ENCODE measurements at places on chromosomes 4 and X.

- no peak for DNase-seq
Measured at GRCh38 chr4:43148481-43148880, 256.0 kb downstream of the GRXCR1 start.

DNA sequence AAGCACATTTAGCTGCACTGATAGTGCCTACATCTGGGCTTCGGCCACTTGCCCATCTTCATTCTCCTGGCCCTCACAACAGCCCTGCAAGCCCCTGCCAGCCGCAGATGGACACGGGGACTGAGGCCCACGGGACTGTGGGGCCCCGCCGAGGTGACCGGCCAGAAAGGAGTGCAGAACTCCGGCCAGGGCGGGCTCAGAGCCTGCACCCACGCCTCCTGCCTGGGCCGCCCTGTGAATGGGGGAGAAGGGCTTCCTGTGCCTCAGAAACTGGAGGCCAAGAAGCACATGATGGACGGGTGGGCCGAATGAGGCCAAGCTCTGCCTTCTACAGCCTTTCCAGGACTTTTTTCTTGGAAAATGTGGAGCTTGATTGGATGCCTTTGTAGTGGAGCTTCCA, 35.7 kb upstream of the HGFAC start:
- DNase-seq: no peak

DNA sequence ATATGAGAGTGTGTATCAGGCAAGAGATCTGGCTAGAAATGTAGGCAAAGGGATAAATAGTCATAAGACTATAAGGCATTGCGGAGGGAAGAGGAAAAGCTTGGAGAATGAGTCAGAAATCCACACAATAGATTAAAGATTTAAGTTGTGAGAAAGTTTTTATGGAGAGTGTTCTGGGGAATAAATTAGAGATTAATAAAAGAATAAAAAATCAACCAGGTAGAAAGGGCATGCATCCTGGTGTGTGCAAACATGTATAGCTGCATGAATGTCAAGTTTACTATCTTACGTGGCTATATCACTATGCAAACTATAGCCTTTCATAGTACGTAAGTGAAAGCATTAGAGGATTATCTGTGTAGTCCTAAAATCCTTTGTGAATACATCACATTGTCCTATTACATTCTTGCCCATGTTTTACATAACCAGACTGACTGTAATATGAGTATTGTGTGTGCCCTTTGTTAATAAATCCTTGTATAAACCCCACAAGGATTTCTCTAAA, 36.9 kb downstream of the SNCA start:
- DNase-seq: no peak

GRCh38 chr4:37740546-37740945, 54.4 kb upstream of the RELL1 start:
- DNase-seq: no peak

DNA sequence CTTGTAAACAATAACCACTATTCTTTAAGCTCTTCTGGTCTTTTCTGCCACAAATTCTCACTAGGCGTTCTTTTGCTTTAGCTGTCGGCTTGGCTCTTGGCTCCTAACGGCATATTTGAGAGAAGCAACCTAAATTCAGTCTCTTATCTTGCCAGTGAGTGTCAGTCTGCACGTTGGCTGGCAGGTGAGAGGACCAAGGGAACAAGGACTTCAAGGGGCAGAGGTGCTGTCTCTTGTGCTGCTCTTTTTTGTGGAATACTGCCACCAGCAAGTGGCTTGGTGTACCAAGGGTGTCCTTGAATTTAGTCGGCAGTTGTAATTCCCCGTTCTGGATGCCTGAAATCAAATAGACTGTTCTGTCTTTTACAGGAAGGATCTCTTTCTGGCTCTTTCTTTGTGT, 77.8 kb upstream of the SLC4A4 start:
- no peak for DNase-seq

DNA sequence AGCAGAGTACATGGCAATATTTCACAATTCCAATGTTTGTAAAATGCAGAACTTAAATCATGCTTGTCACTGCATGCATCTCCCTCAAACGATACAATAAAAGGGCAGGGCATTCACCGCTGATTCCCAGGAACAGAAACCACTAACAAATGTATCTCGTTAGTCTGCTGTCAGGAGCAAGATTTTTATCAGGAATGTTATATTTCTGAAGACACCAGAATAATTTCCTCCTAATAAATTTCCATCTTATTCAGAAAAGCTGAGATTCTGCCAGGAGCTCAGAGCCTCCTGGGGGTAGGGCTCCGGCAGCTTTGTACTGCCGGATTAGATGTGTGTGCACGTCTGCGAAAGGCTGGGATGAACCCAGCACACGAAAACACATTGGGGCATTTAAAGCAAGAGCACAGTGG, 54.0 kb upstream of the LDB2 start:
- no peak for DNase-seq

- no peak for DNase-seq
Measured at GRCh38 chrX:281166-281999, at the start of gene PLCXD1. Gene PLCXD1 (plus strand): TSS chrX:281381. CDS start chrX:284188, 2,807 bp downstream.

- no peak for DNase-seq
Measured at GRCh38 chr4:71187404-71188155, 151.2 kb upstream of the SLC4A4 start.

GRCh38 chr4:88533088-88533790, 9.7 kb upstream of the PYURF start:
- no peak for DNase-seq

DNA sequence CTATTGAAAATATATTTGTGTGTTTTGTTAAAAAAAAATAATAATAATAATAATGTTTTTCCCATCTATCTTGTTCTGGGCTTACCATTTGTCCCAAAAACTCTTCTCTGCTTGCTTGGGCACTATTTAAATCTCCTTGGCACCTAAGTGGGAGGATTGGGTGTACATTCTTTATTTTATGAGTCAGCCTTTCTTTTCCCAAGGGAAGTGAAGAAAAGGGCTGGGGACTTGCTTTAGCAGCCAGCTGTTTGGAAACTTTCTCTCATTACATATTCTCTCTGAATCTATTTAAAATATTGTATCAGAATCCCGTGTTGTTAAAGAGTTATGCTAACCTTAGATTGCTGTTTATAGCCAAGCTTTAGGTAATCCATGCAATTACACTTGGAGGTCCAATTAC, 2332.4 kb downstream of the ARAP2 start:
- no peak for DNase-seq

GRCh38 chr4:85369703-85370380, 105.1 kb upstream of the ARHGAP24 start:
- DNase-seq: no peak

DNA sequence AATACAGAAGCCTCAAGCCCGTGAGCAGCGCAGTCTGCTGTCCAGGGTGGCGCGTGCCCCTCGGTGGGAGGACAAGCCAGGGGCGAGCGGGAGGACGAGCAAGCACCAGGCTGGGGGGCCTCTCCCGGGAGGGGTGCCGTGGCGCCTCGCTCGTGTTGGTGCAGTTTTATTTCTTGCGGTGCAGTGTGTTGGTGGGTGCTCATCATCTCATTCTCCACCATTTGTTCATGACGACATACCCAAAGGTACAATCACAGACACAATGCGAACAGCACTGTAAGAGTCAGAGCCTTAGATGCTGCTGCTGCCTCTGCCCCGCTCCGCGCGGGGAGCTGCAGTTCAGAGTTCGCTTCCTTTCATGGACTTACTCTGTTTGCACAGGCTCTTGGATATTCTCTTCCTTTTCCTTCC, 30.3 kb downstream of the RGS12 start:
- no peak for DNase-seq

- no peak for DNase-seq
Measured at GRCh38 chrX:72536542-72536941, 36.1 kb downstream of the HDAC8 start.

- no peak for DNase-seq
Measured at GRCh38 chrX:41352329-41352838, 18.4 kb downstream of the DDX3X start.

DNA sequence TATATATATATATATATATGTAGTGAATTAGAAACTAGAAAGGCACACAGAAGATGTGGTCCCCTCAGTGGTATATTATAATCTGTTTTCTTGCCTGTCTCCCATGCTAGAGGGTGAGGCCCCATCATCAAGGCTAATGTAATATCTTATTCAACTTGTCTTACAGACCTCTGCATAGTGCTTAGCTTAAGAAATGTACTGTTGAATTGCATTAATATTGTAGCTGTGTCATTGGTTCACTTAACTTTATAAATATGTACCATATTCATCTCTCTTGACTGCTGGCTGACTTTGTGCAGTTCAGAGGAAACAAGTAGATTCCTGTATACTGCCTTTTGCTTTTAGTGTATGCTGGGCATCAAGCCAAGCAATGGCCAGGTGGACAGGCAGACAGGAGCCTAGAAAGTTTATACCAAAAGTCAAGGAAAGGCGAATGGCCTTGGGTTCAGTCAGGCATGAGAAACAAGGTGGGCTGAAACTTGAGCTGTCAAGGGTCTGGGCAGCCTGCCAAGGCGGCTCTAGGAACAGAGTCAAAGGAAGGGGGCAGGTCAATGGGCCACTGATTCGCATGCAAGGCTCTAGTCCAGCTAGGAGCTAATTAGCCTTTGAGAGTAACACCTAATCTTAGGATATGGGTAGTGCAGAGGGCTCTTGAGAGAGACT, 78.8 kb upstream of the LEF1 start:
- DNase-seq: no peak

DNA sequence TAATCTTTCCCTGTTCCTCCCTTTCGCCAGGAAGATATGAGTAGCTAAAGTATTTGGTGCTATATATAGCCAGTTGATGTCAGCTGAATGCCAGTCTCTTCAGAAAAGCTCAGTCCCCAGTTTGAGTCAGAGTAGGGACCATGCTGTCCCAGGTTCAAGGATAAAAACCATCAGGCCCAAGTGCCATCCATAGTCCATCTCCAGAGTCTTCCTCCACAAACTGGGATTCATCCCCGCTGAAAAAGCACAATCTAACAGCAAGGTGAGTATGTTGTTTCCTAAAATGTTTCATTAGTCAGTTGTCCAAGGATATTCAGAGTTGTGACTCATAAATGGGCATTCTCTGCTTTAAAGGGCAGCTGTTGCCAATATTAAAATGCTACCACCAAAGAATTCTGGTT, at the start of gene MYOZ2:
Gene MYOZ2, plus strand, starts transcription at position 112 of the 401 bp plus-strand sequence. CDS start 694 bp downstream, outside the sequence.
- no peak for DNase-seq

- DNase-seq: no peak
Measured at GRCh38 chrX:134258202-134258601, 21.2 kb downstream of the CCDC160 start.

DNA sequence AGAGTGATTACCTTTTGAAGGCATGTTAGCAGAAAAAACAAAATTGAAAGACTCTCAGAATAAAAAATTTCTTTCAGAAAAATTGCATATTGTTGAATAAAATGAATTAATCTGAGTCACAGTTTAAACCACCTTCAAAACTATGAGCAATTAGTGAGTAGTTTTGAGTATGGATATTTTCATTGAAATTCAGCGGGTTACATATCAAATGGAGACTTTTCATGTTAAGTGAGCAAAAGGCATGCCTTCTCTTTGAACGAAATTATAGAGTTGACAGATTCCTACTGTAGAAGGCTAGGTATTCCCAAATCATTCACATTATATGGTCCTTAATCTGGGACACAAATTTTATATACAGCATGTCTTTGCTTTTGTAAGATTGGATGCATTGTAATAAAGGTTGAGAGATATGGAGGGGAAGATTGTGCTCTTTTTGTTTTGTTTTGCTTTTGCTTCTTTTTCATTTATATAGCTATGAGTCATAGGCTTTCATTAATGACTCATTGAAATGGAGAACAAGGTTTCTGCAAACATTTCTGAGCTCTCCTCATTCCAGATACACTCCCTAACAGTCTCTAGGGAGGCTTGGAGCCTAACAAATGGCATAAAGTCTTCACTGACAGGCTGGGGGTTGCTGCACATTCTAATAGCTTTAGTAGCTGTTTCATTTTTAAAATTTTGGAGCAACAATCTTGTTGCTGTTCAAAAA, 21.6 kb downstream of the PCDH18 start:
- no peak for DNase-seq

GRCh38 chr4:158079661-158080060, 93.2 kb downstream of the GASK1B start:
- no peak for DNase-seq

GRCh38 chr4:5365071-5366008, 314.1 kb downstream of the STK32B start:
- no peak for DNase-seq

GRCh38 chr4:144739511-144740033, 93.6 kb downstream of the HHIP start:
- no peak for DNase-seq

GRCh38 chr4:170853422-170854021, 763.8 kb upstream of the AADAT start:
- no peak for DNase-seq

- no peak for DNase-seq
Measured at GRCh38 chr4:107888237-107888636, 43.1 kb upstream of the CYP2U1 start.

DNA sequence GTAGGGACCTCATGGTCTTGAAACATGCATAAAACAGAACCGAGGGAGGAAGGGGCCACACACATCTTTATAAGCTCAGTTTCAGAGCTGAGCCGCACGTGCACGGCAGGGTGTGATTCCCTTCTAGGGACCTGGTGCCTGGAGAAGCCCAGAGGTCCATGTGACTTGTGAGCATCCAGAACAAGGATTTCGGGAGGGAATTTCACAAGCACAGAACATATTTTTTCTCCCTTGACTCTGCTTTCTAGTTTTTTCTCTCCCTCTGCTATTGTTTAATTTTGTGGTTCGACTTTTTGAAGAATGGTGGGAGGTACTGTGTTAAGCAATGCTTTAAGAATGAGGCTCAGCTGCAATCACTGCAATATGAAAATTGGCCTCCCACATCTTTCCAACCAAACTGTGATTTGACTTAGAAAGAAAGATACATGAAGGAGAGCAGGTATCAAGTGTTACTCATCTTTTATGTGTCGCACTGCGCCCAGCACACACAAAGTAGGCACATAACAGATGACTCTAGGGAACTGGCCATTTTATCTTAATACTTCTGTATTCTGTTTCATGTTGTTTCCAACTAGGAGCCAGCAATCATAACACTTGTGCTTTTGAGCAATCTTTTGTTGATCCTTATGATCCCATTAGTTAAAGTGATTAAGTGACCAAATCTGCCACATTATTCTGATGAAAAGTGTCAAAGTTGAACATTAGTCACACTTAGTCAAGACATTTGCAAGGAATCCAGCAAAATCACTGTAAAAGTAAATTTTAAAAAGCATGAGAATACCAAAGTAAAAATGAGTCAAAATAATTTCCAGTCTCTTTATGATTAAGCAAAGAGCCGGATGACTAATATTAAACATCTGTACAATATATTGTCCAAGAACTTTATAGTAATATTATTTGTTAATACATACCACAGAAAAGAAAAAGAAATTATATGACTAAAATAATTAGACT, 86.4 kb downstream of the SHISA3 start:
- no peak for DNase-seq

- no peak for DNase-seq
Measured at GRCh38 chr4:152206185-152206584, 329.7 kb downstream of the FBXW7 start.

All from effector memory CD4-positive, alpha-beta T cell (primary cell).